Upper lobe of right lung (tissue), 1 donor: ENCODE measurements at places on chromosomes 2 and 18. TPM values are rescaled to one million over a fixed set of nuclear protein-coding genes. Genes with fewer than 3 reads are reported as not detected.

- H3K4me1 ChIP-seq: no peaks in the 10 kb centered on the region
- no peaks in the 10 kb centered on the region for H3K27me3 ChIP-seq
- H3K4me3 ChIP-seq: no peak overlapping the region
- H3K36me3 ChIP-seq: no peaks in the 10 kb centered on the region
- peak; percentile 93 for DNase-seq
Measured at GRCh38 chr2:238569507-238570195, 142.9 kb downstream of the ASB1 start.

- no peak overlapping the region for H3K4me3 ChIP-seq
- H3K4me1 ChIP-seq: peaks cover 10% of the 10 kb centered on the region
- no peak overlapping the region for H3K27ac ChIP-seq
- no peak for DNase-seq
- H3K27me3 ChIP-seq: no peaks in the 10 kb centered on the region
- H3K36me3 ChIP-seq: peaks cover 71% of the 10 kb centered on the region
Measured at GRCh38 chr2:174570318-174570958, 27.2 kb downstream of the WIPF1 start.

DNA sequence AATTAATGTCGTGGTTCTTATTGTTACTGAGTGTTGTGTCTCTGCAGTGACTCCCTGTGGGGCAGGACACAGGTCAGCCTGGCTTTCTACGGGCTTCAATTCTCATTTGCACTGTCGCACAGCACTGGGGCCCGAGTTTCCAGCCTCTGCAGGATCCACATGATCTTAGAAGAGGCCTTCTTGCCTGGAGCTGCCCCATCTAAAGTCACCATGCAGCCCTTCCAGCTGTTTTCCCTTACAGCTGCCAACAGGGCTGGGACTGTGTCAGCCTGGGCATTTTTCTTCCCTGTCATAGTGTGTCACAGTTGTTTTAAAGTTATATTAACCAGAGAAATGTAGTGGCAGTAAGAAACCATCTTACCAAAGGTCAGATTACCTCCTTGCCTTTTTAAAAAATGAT lies 27.0 kb downstream of the FHL2 start:
- peaks cover 14% of the 10 kb centered on the region for H3K4me1 ChIP-seq
- no peak overlapping the region for H3K4me3 ChIP-seq
- DNase-seq: no peak
- no peaks in the 10 kb centered on the region for H3K27me3 ChIP-seq
- H3K27ac ChIP-seq: no peak overlapping the region
- H3K36me3 ChIP-seq: no peaks in the 10 kb centered on the region

The IL18R1 gene
- total RNA-seq: 26.5 TPM

DNA sequence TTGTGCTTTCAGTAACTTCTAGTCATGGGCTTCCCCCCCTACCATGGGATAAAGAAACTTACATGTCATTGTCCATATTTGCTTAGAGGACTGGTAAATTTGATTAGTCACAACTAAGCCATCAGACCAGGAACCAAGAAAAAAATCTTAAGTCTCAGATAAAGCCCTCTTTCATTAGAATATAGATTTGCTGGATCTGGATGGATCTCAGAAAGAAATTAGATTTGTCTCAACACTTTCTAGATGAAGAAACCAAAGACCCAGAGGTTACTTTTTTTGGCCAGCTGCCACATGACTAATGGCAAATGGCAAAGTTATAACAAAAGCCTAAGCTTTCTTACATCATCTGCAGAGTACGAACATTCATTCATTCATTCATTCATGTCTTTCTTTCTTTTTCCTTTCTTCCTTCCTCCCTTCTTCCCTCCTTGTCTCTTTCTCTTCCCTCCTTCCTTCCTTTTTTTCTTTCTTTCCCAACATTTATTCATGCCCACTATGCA lies 60.2 kb downstream of the CDCA7 start:
- H3K4me3 ChIP-seq: no peak overlapping the region
- peaks cover 5% of the 10 kb centered on the region for H3K27me3 ChIP-seq
- no peaks in the 10 kb centered on the region for H3K4me1 ChIP-seq
- H3K27ac ChIP-seq: no peak overlapping the region

GRCh38 chr2:47095349-47096020 lies 59.6 kb downstream of the STPG4 start:
- H3K27me3 ChIP-seq: no peaks in the 10 kb centered on the region
- no peaks in the 10 kb centered on the region for H3K36me3 ChIP-seq
- DNase-seq: no peak
- no peak overlapping the region for H3K27ac ChIP-seq

DNA sequence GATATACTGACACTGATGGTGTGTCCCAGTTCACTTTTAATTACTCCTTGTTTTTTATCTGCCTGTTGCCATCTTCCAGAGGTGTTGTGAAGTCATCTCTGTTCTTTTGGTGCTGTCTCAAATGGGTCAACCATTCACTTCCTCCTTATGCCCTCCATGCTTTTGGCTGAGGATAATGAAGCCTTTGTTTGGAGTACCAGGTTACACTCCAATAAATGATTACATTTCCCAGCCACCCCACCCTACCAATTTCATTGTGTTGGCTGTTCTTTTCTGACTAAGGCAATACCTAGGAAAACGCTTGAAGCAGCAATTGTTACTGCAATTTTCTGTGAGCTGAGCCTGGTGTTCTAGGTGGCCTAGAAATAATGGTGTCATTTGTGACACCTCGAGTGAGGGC lies 29.8 kb upstream of the ACTG2 start:
- no peak overlapping the region for H3K4me3 ChIP-seq
- no peaks in the 10 kb centered on the region for H3K27me3 ChIP-seq
- no peaks in the 10 kb centered on the region for H3K4me1 ChIP-seq
- peaks cover 80% of the 10 kb centered on the region for H3K36me3 ChIP-seq
- no peak for DNase-seq

DNA sequence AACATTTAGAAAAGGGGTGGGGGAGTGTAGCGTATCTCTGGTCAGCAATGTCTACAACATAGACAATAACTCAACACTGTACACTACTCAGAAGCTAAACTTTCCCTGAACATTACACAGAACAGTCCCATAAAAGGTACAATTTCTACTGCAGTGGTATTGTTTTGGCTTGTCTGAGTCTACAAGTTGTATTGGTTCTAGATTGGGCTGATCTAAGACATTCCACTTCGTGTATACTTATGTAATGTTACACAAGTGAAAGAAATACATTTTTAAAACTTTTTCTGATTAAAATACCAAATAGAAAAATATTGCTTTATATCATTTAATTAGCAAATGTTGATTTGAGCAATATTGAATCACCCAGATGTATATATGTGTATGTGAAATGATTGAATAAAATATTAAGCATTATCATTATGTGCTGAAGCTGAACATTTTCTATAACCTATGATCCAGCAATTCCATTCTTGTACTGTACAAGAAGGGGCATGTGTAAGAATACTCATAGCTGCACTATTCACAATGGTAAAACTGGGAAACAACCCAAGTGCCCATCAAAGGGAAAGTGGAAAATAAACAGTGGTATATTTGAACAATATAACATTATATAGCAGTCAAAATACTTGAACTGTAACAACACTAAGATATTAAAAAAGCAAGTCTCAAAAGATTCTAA lies 52.4 kb downstream of the VSNL1 start:
- H3K27me3 ChIP-seq: no peaks in the 10 kb centered on the region
- no peak overlapping the region for H3K4me3 ChIP-seq
- DNase-seq: no peak
- H3K36me3 ChIP-seq: no peaks in the 10 kb centered on the region

DNA sequence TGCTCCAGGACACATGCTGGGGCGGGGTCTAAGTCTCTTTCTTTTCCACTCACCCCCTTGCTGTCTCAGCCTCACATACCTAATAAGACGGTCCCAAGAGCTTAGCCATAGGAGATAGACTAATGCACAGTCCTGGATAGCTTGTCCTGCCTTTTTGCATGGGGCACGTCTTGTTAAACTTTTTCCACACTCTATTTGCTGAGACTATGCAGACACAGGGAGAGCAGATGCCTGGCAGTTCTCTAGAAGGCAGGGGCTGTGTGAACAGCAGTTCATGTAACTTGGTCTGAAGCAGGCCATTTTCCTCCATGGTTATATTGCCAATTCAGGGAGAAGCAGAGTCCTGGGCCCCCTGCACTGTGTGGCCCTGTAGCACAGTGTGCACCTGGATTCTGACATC lies 142.1 kb downstream of the SEPTIN10 start:
- H3K27ac ChIP-seq: no peak overlapping the region
- no peak for DNase-seq
- no peaks in the 10 kb centered on the region for H3K27me3 ChIP-seq
- no peak overlapping the region for H3K4me3 ChIP-seq

DNA sequence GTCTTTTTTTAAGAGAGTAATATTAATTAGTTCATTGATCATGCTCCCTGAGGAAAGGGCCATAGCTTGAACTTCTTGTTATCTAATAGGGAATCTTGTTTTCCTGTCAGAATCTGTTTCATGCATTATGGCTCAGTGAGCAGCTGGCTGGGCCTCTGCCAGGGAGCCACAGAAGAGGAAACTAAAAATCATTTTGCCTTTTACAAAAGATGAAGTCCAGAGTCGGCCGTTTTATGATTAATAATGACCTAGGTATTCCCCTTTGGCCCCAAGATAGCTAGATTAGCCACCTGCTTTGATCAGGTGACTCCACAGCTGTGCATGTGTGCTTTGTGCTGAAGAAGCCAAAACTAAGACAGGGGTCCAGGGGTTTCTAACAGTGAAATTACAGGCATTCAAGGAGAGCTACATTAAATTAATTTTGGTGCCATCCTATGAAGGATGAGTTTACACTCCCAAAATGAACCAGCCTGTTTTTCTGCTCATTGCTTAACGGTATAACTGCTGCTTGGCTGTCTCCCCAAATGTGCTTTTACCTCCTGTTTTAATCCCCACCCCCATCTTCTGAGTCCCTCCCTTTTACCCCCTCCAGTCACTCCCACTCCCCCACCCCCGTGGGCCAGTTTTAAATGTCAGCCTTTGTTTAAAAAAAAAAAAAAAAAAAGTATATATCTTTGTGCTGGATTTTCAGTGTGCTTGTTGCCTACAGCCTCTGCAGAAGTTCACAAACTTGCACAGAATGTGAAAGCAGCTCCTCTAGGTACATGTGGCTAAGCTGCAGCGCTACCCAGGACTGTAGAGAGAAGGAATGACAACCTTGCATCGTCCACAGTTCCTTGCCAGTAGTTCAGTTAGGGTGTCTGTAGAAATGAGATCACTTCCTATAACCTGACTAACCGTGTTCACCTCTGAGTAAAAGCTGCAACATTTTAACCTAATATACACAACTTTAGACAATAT lies 93.1 kb downstream of the CABLES1 start:
- no peaks in the 10 kb centered on the region for H3K36me3 ChIP-seq
- no peak for DNase-seq
- no peak overlapping the region for H3K4me3 ChIP-seq
- H3K27me3 ChIP-seq: no peaks in the 10 kb centered on the region
- peaks cover 78% of the 10 kb centered on the region for H3K4me1 ChIP-seq

DNA sequence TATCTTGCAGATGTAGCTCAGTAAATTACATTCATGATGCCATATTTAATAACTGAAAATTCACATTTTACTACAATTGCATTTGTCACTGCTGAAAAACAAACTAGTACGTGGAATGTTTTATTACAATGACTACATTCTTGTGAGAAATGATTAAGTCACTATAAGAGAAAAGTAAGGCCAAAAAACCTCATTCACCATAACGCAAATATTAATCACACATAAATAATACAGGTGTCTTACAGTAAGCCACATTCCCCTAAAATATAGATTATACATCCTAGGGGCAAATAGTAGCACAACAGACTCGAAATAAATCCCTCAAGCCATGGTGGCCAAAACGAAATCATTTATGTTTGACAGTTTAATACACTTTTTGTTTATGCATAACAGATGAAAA lies 460.6 kb downstream of the NR4A2 start:
- H3K27ac ChIP-seq: no peak overlapping the region
- no peak for DNase-seq
- H3K27me3 ChIP-seq: no peaks in the 10 kb centered on the region
- H3K36me3 ChIP-seq: no peaks in the 10 kb centered on the region
- no peak overlapping the region for H3K4me3 ChIP-seq

DNA sequence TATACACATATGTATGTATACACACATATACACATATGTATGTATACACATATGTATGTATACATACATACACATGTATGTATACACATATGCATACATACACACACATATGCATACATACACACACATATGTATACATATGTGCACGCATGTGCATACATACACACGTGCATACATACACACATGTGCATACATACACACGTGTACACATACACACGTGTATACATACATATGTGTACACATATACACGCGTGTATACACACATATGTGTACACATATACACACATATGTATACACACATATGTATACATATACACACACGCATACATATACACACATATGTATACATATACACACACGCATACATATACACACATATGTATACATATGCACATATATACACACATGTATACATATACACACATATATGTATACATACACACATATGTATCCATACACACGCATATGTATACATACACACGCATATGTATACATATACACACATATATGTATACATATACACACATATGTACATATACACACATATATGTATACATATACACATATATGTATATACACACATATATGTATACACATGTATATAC lies 21.5 kb downstream of the NABP1 start:
- no peaks in the 10 kb centered on the region for H3K27me3 ChIP-seq
- no peak overlapping the region for H3K4me3 ChIP-seq
- H3K36me3 ChIP-seq: no peaks in the 10 kb centered on the region
- DNase-seq: no peak
- H3K27ac ChIP-seq: no peak overlapping the region

The ANKRD29 gene
- total RNA-seq: 72.0 TPM

The SPOPL gene
- 26.3 TPM for total RNA-seq

- no peak overlapping the region for H3K4me3 ChIP-seq
- H3K36me3 ChIP-seq: no peaks in the 10 kb centered on the region
- DNase-seq: no peak
- no peak overlapping the region for H3K27ac ChIP-seq
- peaks cover 32% of the 10 kb centered on the region for H3K4me1 ChIP-seq
Measured at GRCh38 chr2:42199626-42200025, 30.5 kb downstream of the EML4 start.
